ENCODE measurements at places on chromosomes 2 and 18. TPM values are rescaled to one million over a fixed set of nuclear protein-coding genes. Genes with fewer than 3 reads are reported as not detected.

Gene CFC1
- total RNA-seq = 0.45 TPM

Gene ZEB2
- 146 TPM for total RNA-seq

Gene CYP27A1
- 20.2 TPM for total RNA-seq

DNA sequence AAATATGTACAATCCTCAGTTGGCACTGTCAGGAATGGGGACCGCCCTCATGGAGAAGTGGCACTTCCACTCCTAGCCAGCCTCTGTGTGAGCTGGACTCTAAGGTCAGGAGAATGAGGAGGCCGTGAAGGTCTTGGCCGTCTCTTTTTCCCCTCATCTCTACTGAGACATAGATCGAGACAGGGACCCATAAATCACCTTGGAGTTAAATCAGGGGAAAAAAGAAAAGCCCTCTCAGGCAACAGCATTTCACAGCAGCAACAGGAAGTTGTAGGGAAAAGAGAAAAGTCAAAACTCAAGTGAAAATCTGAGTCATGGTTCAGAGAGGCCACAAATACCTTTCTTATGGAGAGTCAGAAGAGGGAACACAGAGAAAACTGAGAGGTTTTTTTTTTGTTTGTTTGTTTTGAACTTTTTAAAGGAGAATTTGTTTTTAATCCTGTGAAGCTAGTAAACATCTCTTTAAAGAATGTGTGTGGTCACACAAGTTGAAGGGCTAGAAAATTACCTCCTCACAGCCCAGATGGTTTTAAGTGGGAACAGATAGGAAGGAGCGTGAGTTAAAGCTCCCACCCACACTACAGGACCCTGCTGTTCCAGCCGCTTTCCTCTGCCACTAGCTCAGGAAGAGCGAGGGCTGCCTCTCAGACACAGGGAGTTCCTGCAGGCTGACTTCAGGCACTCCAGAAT lies 30.6 kb upstream of the CYP1B1 start:
- DNase-seq = no peak

GRCh38 chr2:197107291-197108269 lies 181.1 kb upstream of the PGAP1 start:
- no peak for DNase-seq

DNA sequence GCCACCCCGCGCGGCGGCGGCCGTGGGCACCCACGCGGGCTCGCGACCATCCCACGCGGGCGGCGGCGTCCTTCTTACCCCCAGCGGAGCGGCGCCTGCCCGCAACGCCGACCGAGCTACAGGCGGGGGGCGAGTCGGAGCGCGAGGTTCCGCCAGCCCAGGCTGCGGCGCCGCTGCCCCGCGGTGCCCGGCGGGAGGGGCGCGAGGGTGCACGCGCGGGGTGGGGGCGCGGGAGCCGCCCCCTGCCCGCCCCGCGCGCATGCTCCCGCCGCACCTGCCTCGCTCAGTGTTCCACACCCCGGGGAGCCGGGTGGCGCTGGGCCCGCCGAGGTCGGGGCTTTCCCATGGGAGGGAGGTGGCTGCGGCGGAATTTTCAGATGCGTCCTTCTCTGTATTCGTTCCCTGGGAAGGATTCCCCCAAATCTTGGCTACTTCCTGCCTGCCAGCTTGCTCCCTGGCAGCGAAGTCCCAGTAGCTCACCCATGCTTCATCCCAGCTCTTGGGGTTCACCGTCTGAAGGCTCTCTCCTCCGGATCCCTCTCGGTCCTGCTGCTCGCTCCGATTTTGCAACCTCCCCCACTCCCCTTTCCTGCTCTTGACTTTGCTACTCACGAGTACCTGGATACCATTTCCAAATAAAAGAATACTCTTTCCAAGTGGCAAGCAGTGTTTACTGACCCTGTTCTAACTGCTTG lies at the start of gene L3MBTL4:
TSS of gene L3MBTL4 (minus strand) at position 189 of the 695 bp plus-strand sequence. CDS start 103,286 bp downstream, outside the sequence.
- peak; percentile 77 for DNase-seq

GRCh38 chr2:153739394-153739793 lies 132.3 kb upstream of the GALNT13 start:
- no peak for DNase-seq

DNA sequence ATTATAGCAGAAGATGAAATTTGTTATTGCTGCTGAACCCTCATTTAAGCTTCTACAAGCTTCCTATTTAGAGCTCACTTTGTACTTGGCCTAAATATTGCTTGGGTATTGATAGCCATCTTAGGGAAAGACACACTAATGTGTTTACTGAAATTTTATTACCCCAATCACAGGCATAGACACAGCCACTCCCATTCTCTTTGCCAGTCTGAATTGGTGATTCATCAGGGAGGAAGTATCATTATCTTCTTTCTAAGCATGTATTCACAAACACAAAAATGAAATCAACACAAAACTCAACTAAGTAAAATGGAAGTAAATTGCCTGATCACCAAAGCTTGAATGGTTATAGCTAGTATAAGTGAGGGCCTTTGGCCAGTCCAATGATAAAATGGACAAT lies 666.3 kb downstream of the TSN start:
- DNase-seq = no peak

DNA sequence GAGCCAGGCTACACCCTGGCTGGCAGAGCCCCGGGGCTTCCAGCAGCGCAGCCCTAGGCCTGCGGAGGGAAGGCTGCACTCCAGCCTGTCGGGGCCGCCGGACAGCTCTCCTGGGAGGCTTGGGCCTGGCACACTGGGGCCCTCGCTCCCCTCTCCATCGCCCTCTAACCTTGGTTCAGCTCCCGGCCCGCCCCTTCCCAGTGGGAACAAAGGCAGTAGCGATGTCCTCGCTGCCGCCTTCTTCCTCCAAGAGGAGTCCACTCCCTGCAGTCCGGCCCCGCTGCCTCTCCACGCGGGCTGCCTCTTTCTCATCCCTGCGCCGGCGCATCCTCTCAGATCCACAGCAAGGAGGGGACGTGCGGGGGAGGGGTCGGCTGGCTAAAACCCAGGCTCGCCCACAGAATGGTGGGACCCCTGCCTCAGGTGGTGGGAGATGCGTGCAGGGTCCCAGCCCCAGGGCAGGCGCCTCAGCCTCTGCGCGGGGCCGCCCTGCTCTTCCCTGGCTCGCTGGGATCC lies 138.1 kb downstream of the TWIST2 start:
- DNase-seq = no peak

Gene TMEM37
- 8.0 TPM for total RNA-seq

- no peak for DNase-seq
Observed at GRCh38 chr2:30655211-30655610, 152.0 kb downstream of the CAPN13 start.
